Smooth muscle cell of bladder (primary cell): ENCODE measurements at places on chromosomes 6 and 20. TPM values are rescaled to one million over a fixed set of nuclear protein-coding genes. Genes with fewer than 3 reads are reported as not detected.

Gene BEND6
- 6.5 and 12.8 TPM in 2 replicates for total RNA-seq

Gene AIF1
- not detected in 2 replicates for total RNA-seq

Gene RIN2
- total RNA-seq: 48.9 and 57.3 TPM in 2 replicates

Gene ZNF831
- not detected in 2 replicates for total RNA-seq
